ENCODE measurements at places on chromosomes 7 and 10.

- DNase-seq: no peak
These were observed 1.3 kb downstream of the SERPINE1 start for GRCh38 chr7:101128040-101128834.

GRCh38 chr7:112789453-112789816 is 758 bp downstream of the TMEM168 start:
- DNase-seq: no peak

DNA sequence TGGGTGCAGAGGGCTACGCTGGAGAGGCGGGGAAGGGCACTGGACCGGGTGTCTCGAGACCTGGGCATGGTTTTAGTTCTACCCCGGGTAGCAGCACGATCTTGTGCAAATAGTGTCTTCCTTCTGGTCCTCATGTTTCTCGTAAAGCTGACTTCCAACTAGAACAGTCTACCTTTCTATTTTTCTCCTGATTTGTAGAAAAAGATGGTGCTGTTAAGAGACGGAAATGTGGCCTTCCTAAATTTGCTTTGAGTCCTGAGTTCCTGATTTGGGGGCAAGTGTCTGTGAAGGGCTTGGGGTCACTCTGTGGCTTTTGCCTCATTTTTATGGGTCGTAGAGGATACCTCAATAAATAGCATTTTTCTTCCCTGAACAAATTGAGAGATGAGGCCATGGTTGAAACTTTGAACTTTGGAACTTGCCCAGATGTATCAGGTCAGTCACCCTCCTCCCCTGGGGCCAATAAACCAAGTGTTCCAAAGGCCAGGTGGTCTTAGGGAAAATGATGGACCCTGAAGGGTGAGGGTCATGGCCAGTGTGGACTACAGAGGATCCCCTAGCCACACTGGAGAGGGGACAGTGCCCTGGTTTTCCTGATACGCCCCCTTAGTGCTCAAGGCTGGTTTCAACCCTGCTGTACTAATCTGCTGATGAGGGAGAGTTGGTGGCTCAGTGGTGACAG is 45.2 kb downstream of the GRK5 start:
- no peak for DNase-seq

DNA sequence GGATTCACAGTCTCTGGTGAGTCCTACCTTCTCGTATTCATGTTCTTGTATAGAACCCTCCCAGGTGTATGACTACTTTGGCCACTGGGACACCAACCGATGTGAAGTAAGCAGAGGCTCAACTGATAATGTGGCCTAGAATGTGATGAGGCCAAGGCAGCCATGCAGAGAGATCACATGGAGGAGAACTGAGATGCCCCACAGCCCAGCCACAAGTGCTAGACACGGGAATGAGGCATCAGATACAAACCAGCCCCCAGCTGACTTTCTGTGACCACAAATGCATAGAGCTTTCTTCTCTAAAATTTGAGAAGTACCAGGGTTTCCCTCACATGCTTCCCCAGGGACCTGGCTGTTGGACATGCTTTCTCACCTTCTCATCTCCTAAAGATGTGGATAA is 375.7 kb downstream of the CCSER2 start:
- no peak for DNase-seq

GRCh38 chr7:123987445-123987844 is 45.4 kb downstream of the TMEM229A start:
- DNase-seq: no peak

- DNase-seq: no peak
These were observed 3.7 kb upstream of the ZNF800 start for GRCh38 chr7:127396184-127396583.

DNA sequence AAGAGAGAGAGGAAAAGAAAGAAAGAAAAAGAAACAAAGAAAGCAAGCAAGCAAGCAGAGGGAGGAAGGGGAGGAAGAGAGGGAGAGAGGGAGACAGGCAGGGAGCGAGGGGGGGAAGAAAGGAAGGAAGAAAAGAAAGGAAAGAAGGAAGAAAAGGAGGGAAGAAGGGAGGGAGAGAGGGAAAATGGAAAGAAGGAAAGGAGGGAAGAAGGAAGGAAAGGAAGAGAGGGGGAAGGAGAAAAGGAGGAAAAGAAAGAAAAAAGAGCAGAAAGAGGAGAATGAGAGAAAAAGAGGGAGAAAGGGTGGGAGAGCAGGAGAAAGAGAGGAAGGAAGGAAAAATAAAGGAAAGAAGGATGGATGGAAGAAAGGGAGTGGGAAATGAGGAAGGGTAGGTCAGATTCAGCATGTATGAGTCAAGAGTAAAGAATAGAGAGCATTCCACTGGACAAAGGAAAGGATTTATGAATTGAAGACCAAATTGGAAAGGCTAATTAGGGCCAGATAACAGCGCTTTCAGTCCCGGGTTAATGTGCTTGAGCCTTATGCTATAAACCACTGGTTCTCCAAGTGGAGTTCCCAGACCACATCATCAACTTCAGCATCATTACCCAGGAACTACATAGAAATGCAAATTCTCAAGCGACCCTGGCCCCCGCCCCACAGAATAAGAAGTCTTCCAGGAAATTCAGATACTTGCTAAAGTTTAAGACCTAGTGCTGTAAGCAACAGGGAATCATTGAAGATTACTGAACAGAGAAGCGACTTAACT is 85.1 kb downstream of the C10orf90 start:
- no peak for DNase-seq

- DNase-seq: no peak
These were observed 235.7 kb downstream of the GRID1 start for GRCh38 chr10:86130737-86131475.

DNA sequence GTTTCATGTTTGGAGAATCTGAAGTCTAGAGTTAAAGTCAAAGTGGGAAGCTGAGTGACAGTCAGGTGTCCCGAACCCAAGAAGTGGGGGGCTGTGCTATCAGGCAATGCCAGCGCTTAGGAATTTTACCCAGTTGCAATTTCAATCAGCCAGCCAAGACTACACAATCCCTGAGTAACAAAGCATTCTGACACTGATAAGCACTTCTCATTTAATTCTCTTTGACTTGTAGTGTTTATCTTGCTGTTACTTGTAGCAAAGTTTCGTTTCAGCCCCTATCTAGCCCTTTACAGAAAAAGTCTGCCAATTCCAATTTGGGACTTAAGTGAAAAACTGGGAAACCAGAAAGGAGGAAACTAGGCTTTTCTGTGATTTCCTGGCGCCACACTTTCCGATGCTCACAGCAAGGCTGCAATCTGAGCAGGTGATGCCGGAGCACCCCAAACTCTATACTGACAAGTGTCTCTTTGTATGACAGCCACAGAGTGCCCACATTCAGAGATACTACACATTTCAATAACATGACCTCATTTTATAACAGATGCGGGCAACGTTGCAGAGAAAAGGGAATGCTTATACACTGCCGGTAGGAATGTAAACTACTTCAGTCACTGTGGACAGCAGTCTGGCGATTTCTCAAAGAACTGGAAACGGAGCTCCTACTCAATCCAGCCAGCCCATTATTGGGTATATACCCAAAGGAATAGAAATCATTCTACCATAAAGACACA is 61.0 kb downstream of the ITIH5 start:
- no peak for DNase-seq

DNA sequence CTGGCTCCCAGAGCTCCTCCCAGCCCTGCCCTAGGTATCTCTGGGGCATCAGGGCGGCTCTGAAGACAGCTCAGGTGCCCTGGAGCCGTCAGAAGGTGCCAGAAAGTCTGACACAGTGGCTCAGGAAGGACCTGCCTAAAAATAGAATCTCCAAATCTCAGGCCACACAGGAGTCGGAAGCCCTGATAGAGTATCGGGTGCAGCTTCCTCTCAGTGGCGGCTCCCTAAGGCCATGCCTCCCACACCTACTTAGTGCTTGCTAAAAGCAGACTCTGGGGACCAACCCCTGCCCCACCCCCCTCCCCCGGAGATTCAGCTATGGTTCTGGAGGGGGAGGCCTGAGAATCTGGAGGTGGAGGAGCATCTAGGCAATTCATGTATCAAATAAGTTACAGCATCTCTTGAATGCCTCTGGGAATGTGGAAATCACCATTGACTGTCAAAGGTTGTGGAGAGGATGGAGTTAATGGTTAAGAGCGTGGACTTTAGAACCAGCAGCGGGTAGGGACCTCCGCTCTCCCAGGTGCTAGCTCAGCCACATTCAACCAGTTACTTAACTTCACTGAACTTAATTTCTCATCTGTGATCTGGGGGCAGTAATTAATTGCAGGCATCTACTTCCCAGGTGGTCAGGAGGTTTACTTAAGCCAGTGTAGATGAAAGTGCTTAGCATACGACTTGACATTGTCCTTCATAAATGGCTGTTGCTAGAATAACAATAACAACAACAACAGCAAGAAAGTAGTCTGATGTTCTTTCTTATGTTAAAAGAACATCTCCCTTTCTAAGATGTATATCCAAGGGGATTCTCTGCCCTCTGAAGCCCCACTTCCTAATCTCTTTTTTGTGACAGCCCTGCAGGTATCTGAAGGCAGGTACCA is 38.6 kb upstream of the MXI1 start:
- DNase-seq: no peak

DNA sequence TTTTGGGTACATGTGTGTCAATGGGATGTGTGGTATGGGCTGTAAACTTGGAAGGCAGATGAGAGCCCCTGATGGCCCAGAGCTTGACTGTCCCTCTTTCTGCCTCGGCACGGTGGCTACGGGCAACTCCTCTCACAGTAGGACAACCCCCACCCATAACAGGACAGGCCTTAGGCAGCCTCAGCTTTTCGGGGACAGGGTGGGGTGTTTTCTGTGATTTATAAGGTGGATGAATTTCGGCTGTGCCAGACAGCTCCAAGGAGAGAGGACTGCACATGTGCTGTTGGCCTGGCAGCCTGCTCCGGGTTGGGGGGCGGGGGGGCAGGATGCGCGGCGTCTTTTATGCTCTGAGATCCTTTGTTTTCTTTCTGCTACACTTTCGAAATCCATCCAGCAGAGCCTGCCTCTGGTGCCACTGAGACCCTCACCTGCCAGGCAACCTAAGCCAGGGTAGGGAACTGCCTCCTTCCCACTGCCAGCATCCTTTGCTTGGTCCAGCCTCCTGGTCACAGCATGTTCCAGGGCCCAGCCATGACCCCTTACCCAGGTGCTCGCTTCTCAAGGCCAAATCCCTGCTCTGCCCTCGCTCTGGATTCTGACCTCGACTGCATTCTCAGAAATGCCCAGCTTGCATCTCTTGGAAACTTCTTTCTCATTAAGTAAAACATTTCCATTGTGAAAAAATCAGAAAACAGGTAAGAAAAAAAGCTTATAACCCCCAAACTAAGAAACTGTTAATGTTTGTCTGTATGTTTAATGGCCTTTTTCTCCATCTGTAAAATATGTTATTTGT is 15.4 kb upstream of the BTBD16 start:
- no peak for DNase-seq

- DNase-seq: no peak
These were observed 118.2 kb downstream of the CUX1 start for GRCh38 chr7:101935521-101936141.

DNA sequence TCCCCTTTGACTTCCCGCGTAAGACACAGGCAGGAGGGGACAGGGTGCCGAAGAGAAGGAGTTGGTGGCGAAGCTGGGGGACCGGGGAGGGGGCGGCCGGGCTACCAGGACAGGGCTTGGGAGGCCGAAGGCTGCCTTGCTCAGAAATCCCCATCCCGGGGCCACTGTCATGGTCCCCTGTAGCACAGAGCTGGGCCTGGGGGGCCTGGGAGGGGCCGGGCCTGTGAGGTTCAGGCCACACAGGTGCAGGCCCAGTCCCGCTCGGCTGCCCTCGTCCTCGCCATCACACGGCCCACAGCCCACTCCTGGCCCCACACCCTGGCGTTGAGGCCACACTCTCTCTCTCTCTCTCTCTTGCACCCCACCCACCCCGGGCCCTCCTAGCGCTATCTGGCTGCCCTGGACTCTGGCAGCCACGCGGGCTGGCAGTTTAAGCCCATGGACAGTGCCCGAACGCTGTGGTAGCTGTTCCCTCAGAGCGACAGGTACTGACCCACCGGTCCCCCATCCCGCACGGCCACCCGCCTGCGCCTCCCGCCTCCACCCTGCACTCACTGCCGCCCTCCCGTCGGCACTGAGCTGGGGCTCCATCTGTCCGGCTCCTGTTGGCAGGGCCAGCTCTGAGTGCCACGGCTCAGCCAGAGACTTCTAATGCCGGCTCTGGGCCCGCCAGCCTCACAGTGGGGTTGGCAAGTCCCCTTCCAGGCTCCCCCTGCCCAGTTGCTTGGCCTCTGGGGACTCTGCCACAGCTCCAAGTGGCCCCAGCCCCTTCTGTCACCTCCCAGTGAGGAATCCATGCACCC is 28.0 kb downstream of the TTYH3 start:
- DNase-seq: no peak

DNA sequence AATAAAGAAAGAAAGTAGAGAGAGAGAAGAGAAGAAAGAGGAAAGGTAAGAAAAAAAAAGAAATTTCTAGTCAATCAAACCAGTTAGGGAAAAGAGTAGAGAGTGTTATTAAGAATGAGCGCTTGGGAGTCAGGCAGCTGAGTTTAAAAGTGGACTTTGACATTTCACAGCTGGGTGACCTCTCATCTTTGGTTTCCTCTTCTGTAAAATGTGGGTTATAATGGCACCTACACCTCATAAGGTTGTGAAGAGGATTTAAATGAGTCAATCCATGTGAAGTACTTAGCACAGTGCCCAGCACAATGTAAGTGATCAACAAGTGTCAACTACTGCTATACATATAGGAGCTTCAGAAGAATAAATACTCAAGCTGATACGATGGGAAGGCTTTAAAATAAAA is 12.2 kb downstream of the HOXA1 start:
- DNase-seq: no peak

GRCh38 chr10:112278871-112279270 is 4.3 kb upstream of the TECTB start:
- DNase-seq: no peak

DNA sequence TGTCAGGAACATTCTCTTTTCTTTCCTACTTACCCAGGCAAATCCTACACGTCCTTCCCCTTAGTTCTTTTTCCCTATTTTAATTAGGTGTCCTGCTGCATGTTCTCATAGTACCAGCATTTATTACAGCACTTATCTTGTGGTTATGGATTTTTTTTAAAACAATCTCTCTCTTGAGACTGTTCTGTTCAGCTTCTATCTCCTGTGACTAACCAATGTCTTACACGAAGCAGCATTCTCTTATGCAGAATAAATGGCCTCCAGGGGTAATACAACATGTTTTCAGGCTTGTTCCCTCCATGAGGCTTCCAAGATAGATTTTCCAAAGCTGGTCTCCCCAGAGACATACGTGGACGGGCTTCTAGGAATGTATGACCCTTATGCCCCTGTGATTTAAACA is 1096.1 kb upstream of the CELF2 start:
- DNase-seq: no peak

- DNase-seq: no peak
These were observed 17.4 kb upstream of the GPR141 start for GRCh38 chr7:37666026-37666799.
